ENCODE measurements at places on chromosomes 1 and 21. TPM values are rescaled to one million over a fixed set of nuclear protein-coding genes. Genes with fewer than 3 reads are reported as not detected.

DNA sequence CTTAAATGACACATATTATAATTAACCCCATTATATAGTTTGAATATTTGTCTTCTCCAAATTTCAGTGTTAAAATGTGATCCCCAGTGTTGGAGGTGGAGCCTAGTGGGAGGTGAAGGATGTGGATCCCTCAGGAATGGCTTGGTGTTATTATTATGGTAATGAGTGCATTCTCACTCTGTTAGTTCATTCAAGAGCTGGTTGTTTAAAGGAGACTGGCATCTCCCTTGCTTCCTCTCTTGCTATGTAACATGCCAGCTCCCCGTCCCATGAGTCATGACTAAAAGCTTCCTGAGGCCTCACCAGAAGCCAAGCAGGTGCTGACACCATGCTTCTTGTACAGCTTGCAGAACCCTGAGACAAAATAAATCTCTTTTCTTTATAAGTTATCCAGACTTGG is 1612.7 kb downstream of the AMY1C start:
- no peak for DNase-seq

- peak; percentile 22 for DNase-seq
These were observed 9.9 kb downstream of the CFAP410 start for GRCh38 chr21:44329086-44329889.

Gene HAX1
- total RNA-seq, result 169 TPM

DNA sequence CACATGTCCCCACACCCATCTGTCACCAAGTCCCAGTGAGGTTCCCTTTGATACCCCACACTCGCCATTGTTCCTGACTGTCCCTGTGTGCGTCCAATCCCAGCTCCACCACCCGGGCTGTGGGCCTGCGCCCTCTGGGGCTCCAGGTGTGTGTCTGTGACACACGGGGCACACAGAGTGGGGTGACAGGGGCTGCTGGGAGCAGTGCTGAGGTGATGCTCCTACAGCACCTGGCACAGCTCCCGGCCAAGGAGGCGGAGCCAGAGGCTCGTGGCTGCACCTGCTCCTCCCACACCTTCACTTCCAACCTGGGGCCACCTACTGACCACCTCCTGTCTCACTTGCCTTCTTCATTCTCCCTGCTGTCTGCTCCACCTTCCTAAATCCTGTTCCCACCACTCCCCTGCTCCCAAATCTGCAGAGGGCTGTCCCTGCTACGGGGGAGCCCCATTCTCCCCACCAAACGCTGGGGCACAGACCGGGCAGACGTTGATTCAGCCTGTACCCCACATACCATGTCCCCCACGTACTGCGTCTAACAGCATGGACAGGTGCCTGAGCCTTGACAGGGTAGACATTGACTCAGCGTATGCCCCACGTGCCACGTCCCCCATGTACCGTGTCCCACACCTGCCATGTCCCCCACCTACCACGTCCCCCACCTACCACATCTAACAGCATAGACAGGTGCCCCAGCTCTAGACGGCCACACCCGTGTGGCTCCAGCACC is 16.4 kb downstream of the WDR4 start:
- DNase-seq, result no peak

- DNase-seq, result no peak
These were observed 60.8 kb upstream of the IVNS1ABP start for GRCh38 chr1:185377831-185378230.

- DNase-seq, result no peak
These were observed 27.5 kb downstream of the DMBX1 start for GRCh38 chr1:46517010-46517600.

DNA sequence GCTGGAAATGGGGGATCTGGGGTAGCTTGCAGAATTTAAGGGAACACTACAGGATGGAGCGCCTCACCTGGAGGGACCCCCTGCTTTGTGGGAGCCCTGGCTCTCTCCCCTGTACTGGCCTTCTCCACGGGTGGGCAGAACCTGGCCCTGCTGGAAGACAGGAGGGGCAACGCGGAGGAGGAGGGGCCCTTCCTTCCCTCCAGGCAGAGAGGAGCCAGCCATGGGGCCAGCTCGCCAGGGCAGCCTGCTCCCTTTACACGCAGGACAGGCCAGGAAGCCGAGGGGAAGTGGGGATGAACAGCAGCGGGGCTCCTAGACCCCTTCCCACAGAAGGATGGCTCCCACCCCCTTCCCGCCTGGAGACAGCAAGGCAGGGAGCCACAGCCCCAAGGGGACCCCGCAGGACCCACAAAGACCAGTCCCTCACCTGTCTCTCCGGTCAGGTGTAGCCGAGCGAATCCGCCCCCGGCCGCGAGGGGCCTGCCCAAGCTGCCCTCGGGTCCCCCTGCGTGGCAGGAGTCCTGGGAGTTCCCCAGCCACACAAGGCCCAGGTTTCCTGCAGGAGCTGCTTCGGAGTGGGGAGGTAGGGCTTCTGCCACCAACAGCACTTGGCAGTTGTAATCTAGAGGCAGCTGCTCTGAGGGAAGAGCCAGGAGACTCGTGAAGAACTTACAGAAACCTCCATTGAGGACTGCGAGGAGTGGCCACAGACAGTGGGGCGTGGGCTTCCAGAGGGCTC is 1.6 kb upstream of the SLC19A1 start:
- DNase-seq, result no peak

DNA sequence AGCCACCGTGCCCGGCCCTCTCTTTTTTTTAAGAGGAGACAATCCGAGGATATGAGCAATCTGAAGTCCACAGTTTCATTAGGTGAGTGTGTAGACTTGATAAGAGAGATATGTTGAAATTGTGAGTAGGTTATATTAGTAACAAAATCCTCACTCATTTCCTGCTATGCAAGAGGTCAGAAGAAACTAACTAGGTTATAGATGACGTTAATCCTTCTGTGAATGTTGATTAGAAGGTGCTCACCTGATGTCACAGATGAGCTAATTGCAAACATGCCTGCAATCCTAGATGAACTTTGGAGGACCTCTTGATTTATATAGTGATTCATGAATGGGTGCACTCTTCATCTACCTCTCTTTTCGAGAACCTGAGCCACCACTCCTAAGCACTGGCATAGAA is 29.3 kb downstream of the NTMT2 start:
- no peak for DNase-seq

GRCh38 chr1:10908266-10908665 is 104.2 kb upstream of the TARDBP start:
- DNase-seq, result no peak

Gene HOOK1
- not detected for total RNA-seq

Gene VWA5B1
- not detected for total RNA-seq

DNA sequence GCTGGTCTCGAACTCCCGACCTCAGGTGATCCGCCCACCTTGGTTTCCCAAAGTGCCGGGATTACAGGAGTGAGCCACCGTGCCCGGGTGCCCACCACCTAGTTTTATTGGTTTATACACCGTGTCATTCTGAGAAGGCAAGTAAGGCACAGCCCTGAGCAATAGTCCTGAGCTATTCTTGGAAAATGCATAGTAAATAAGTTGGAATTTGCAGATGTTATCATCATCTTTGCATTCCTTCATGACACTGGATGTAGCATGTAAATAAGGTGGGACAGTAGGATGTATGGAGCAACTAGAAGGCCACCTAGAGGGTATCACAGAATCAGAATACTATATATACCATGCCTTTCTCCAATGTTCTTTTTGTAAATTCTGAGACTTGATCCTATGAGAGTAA is 11.0 kb downstream of the TOR1AIP2 start:
- no peak for DNase-seq

DNA sequence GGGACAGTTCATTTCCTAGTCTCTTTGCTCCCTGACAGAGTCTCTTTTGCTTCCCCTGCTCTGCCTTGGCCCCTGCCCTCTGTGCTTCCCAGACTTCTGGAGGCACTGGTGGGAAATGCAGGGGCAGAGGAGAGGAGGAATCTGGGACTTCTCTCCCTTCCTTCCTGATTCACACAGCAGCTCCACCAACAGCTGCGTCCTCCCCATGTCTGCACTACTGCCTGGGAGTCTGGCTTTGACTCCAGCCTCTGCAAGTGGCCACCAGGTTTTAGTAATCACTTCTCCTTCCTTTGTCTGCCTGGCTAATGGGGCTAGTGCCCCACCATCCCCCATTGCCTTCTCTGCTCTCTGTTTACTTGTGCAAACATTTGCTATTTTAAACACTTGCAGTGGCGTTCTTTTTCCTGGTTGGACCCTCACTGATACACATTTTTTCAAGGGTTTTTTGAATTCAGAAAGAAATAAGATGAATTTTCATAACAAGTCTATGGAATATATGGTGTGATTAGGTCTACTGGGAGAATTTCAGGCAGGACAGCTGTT is 21.9 kb downstream of the FASLG start:
- DNase-seq, result no peak

DNA sequence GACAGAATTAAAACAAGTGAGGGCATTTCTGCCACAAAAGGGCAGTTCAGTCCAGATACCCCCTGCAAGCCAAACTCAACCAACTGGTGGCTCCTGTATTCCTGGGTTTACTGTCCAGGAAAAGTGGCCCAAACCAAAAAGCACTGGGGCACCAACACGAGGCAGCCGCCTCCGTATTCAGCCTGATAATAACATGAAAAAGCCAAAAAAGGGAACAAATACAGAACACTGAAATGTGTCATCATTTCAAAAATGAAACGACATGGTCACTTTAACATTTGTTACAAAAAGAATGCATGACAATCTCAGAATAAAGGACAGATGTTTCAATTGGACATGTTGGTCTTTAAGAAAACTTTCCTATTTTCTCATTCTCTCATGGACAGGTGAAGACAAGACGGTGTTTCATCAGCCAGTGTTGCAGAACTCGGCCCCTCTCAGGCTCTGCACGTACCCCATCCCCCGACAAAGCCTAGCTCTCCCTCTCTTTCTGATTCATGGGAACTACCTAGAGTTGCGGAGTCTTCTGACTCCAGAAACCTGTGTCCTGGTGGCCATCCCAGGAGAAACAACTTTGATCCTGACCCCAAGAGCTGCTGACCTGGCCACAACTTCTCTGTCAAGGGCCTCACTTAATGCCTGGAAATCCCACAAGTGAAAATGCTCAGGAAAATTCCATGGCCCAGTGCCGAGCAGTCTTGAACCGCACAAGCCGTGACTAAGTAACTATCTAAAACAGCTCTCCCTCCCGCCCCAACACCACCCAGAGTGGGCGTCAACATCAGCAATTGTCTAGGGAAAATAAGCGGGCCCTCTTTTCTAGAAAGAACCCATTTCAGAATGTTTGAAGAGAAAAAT is 27.1 kb downstream of the ZBTB17 start:
- DNase-seq, result peak; percentile 98

DNA sequence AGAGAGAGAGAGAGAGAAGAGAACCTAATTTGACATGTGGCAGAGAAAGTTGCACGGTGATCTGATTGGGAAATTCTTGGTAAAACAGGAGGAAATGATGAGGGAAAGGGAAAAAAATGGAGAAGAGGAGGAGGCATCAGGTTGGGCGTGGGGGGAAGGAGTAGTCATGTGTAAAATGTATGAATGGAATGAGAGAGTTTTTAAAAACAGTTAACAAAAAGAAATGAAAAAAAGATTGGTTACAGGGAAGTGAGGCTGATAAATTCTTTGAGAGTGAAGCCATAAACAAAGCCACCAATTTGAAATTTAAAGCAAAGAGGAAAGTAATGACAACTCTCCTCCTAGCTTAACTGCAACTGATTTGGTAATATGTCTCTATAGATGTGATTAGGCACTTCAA is 409.2 kb downstream of the USH2A start:
- no peak for DNase-seq

DNA sequence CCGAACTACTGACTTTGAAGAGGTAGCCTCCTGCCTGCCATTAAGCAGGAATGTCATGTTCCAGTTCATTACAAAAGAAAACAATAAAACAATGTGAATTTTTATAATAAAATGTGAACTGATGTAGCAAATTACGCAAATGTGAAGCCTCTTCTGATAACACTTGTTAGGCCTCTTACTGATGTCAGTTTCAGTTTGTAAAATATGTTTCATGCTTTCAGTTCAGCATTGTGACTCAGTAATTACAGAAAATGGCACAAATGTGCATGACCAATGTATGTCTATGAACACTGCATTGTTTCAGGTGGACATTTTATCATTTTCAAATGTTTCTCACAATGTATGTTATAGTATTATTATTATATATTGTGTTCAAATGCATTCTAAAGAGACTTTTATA is 159.8 kb upstream of the SGIP1 start:
- DNase-seq, result no peak

DNA sequence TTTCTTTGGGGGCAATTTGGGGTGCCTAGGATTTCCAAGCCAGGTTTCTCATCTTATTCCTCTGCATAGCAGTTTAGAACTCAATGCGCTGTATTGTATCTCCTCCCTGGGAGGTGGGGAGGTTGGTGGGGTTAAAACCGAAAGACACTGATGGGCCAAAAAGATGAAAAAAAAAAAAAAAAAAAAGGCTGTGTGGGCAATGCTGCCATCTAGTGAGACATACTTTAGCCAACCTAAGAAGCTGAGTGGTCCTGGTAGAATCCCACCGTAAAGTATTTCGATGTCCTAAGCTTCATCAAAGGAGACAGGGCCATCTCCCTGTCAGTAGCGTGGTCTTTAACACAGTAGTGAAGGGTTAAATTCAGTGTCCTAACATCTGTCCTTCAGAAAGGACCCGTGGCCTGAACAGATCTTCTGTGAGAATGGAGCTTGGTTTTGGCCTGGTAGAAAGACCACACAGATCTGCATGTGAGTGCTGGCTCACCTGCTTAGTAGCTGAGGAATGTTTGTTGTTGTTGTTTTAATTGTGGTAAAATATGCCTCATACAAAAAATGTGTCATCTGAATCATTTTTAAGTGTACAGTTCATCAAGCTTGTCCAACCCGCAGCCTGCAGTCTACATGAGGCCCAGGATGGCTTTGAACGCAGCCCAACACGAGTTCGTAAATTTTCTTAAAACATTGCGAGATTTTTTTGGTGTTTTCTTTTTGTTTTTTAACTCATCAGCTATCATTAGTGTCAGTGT is 226.2 kb downstream of the KIF26B start:
- DNase-seq, result peak; percentile 29

DNA sequence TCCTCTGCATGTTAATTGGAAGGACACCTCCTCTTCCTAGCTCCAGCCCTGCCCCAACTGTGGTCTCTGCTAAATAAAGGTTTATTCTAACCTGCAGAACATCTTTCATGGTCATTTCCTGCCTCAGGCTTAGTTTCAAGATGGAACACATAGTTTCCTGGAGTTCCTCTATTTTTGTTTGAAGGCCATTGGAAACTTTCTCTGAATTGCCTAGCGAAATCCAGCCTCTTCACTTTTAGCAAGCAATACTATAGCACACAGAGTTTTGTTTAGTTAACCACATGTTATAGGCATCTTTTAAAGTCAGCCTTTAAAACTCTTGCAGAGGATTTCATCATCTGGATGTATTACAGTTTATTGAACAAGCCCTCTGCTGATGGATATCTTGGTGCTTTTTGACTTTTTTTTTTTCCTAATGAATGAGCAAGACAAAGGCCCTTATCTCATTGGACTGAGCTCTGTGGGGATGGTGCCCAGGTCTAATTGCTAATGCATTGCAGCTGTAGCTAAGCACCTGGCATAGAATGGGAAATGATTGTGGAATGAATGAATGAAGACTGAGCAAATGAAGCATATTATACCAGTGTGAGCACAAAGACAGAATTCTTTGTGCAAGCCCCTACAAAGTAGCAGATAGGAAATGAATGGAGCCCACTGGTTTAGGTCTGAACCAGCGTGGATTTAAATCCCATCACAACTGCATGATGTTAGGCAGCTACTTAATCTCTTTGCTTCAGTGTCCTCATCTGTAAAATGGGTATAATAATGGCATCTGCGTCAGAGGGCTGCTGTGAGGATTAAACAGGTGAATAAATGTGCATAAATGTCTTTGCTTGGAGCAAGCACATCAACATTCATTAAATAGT is 641 bp upstream of the CFAP107 start:
- DNase-seq, result peak; percentile 24

Gene RUNX3
- 2.7 TPM for total RNA-seq

Gene ZFYVE9
- 28.1 TPM for total RNA-seq

Gene FABP3
- 2.1 TPM for total RNA-seq
